ENCODE measurements at places on chromosomes 4 and X.

- no peak for DNase-seq
Measured at GRCh38 chrX:23012162-23012561, 12.4 kb downstream of the DDX53 start.

- no peak for DNase-seq
Measured at GRCh38 chrX:22800360-22800759, 199.4 kb upstream of the DDX53 start.

- DNase-seq: no peak
Measured at GRCh38 chr4:94551643-94552564, 100.2 kb downstream of the PDLIM5 start.

- no peak for DNase-seq
Measured at GRCh38 chrX:19912-20571, 261.1 kb upstream of the PLCXD1 start.

GRCh38 chr4:165096776-165097175 lies 15.9 kb downstream of the TMEM192 start:
- DNase-seq: peak; percentile 7

GRCh38 chr4:86556791-86557415 lies 37.2 kb upstream of the PTPN13 start:
- DNase-seq: no peak

DNA sequence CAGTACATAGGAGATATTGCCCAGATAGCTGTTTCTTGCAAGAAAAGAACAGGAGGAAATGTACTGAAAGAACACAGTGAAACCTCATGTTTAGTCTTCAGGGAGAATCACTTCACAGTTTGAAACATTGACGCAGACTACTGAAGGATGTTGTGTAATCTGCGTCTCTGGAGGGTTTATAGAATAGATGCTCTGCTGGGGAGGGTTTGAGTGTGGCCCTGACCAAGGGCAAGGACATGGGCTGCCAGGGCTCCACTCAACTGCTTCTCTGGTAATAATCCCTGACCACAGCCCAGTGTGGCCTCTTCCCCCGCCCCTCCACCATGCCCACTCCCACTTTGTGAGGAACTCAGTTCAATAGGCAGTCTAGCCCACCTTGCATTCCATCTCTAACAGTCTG lies 15.8 kb upstream of the ACE2 start:
- no peak for DNase-seq
